ENCODE measurements at places on chromosomes 4 and X. TPM values are rescaled to one million over a fixed set of nuclear protein-coding genes. Genes with fewer than 3 reads are reported as not detected.

GRCh38 chr4:177175473-177175872, 134.2 kb upstream of the NEIL3 start:
- no peak for DNase-seq

DNA sequence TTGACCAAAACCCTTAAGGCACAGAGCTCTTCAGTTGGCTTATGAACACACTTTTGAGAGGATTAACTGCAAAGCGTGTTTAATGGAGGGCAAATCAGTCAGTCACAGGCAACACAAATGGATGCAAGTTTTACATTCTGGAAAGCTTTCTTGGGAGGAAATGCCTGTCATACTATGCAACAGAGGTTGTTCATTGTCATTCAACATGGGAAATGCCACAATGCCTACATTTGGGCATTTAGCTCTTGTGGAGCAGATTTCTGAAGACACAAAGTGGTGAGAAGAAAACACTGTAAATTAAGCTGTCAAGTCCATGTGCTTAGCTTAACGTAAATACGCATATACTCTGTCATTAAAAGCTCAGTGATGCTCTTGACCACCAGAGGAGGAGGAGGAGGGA, 41.1 kb downstream of the CBLL2 start:
- DNase-seq, result no peak

- no peak for DNase-seq
These were observed 47.4 kb downstream of the SMIM14 start for GRCh38 chr4:39591290-39591689.

- no peak for DNase-seq
These were observed 766.5 kb downstream of the C4orf33 start for GRCh38 chr4:129862461-129862860.

Gene SMS
- polyA plus RNA-seq, result 76.7 TPM

DNA sequence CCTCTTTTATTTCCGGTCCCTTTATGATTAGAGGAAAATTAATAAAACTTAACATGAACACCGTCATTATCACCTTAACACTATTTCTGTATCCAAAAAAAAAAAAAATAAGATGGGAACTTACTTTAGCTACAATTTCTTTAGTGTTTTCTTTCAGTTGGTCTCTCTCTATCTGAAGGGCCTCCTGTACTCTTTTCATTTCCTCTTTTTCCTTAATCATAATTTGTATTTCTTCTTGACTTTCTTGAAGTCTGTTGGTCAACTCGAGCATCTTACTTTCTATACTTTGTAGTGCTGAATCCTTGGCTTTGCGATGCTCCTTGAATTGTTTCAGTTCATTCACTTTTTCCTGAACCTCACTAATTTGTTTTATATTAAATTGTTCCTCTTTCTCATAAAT, 45.3 kb upstream of the BDH2 start:
- no peak for DNase-seq

Gene TSPAN7
- polyA plus RNA-seq, result 122 TPM

DNA sequence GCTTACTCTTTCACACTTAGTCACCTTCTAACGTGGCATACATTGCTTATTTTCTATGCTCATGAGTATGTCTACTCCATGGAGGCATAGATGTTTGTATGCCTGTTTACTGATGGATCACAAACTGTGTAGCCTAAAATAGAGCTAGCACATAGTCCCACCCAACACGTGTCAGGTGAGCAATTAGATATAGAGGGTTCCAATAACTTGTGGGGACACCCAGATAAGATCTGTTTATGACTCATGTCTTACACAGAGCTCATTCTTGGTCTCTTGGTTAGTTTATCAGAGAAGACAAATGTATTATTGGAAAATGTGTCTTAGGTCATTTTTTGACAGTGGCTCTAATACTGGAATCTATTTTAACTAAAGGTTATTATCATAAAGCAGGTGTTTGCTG, 6.8 kb downstream of the ZFP42 start:
- DNase-seq, result no peak

Gene RAB9A
- 18.8 TPM for polyA plus RNA-seq

Gene CENPVL2
- polyA plus RNA-seq, result not detected

- DNase-seq, result no peak
These were observed 4.7 kb upstream of the ZXDB start for GRCh38 chrX:57587062-57587461.

DNA sequence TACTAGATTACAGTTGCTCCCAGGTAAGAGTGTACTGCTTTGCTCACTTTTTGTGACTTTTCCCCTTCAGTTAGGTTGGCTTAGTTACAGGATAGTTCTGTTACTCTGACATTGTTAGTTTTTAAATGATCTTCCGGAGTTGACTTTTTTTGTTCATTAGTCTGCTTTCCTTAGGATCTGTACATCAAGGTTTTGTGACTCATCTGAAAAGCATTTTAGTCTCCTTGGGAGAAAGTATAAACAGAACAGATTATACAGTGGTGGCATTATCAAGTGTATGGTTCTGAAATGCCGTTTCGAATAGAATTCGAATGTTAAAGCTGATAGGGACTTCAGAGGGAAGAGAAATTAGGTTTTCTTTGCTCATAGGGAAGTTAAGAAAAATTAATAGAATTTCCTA, 63.3 kb downstream of the USP9X start:
- no peak for DNase-seq

DNA sequence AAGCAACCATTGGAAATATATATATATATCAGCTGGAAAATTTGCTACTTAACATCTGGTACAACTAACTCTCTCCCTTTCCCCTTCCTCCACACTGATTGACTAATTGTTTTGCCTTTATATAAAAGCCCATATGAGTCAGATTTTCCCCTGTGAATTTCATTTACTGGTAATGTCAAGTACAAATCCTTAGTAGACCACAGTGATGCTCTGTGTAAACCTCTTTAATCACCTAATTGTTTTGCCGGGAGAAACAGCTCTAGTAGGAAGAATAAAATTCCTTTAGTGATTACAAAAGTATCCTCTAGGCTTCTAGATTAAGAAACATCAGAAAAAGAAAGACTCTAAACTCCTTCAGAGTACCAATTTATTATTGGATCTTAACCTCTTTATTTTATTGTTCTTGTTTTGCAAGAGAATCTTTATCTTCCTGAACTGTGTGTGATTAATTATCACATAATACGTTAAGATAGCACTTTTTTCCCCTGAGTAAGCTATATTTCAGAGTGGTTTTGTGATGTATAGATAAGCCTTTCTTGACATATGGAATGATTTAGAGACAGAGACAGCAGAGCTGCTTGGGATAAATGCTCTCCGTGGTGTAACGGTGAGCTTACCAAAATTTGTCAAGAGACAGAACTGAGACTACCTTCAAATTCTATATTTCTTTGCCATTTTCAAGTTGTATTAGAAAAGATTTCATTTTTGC, 1606.4 kb upstream of the TENM3 start:
- no peak for DNase-seq

Gene HPSE
- 0.25 TPM for polyA plus RNA-seq

DNA sequence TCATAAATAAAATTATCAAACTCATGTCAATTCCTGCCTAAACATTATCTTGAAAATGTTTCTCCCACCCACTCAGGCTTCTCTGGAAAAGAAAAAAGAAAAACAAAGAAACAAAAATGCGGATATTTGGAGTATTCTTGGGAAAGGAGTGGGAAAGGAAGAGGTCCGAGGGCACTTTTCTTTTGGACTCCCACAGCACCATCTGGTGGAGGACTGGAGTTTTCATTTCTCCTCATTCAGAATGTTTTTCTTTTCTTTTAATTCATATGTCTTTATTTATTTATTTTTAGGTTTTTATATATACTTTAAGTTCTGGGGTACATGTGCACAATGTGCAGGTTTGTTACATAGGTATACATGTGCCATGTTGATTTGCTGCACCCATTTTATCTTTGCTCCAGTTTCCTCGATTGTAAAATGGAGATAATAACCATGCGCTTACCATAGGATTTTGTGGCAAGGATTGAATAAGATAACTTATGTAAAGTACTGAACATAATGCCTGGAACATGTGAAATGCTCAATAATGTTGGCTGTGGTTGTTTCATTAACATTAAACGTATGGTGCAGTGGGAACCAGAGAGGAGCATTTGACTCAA, 8.0 kb upstream of the KCNE5 start:
- no peak for DNase-seq

DNA sequence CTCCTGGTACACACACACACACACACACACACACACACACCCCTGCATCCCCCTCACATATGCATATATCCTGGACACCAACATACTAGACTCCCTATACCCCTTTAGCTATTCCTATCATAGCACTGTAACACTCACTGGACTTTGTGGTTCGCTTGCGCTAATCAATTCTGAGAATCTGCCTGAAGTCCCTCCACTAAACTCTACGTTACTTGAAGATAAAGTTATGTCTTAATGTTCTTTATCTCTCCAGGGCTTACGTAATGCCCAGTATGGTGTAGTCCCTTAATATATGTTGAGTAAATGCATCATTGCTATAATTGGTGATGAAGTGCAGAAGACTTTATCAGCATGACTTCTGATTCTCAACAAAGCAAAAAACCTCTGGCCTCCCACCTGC, 32.3 kb downstream of the PTCHD1 start:
- no peak for DNase-seq

Gene PNMA6F
- not detected for polyA plus RNA-seq

DNA sequence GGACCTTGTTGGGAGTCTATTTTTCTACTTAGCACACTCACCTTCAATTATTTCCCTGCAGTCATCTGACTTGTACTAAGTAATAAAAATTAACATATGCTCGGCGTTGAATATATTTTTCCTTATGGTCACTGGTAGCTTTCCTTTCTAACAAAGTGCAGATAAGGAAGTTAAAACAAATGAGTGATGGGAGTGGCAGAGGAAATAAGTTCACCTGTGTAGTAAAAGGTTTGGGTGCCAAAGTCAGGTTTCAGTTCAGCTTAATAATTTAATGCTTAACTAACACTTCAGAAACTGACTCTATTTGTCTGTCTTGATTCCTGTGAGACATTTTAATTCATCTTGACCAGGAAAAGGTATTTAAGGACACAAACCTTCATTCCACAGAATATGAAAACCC, 184.4 kb downstream of the PCDH7 start:
- no peak for DNase-seq
